ENCODE measurements at places on chromosomes 16 and 17.
A peak's percentile ranks its signal among the peaks of the same experiment; 100 is the strongest.

- DNase-seq = no peak
Observed at GRCh38 chr16:638034-638543, 2.0 kb upstream of the METTL26 start.

GRCh38 chr16:84476401-84476800 is 28.1 kb downstream of the MEAK7 start:
- no peak for DNase-seq

DNA sequence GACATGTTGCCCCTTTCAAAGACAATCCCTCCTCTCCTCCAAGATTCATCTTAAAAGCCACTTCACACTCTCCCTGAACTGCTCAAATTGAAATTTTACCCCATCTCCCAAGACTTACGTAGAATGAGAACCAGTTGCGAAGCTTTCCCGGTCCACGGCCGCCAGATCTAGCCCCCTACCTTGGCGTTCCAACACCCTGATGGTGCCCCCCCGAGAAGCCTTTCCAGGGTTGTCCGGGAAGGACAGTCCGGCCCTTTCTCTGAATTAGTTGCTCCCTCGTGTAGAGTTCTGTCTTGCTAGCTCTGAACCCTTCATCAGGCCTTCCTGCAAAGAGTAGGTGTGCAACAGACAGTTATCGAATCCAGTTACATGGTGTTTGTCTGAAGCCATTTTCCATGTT is 60.0 kb upstream of the DNAH17 start:
- no peak for DNase-seq

- peak; percentile 1 for DNase-seq
Observed at GRCh38 chr16:9469512-9469911, 378.1 kb downstream of the HAPSTR1 start.

GRCh38 chr16:48547530-48547929 is 62.5 kb downstream of the N4BP1 start:
- DNase-seq = no peak

DNA sequence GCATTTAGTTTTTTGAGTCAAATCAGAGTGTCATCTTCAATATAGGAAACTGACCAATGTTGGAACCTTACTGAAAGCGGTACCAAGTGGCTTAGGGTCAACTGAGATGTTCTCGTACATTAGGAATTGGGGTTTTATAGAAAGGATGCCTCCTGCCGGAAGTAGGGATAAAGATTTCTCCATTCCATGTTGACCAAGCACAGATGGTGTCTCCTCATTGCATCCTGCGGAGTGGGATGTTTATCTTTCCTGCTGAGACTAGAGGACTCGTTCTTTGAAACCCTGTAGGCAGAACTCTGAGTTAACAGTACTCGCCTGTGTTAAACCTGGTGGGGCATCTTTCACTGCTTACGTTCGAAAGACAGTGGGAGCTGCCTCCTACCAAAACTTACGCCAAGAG is 1.4 kb downstream of the SHISA6 start:
- DNase-seq = no peak

GRCh38 chr16:78425891-78426510 is 326.5 kb downstream of the WWOX start:
- DNase-seq = no peak

- DNase-seq = no peak
Observed at GRCh38 chr17:33989361-33990148, 265.5 kb upstream of the CCL2 start.
